ENCODE measurements at places on chromosomes 3 and 15.

DNA sequence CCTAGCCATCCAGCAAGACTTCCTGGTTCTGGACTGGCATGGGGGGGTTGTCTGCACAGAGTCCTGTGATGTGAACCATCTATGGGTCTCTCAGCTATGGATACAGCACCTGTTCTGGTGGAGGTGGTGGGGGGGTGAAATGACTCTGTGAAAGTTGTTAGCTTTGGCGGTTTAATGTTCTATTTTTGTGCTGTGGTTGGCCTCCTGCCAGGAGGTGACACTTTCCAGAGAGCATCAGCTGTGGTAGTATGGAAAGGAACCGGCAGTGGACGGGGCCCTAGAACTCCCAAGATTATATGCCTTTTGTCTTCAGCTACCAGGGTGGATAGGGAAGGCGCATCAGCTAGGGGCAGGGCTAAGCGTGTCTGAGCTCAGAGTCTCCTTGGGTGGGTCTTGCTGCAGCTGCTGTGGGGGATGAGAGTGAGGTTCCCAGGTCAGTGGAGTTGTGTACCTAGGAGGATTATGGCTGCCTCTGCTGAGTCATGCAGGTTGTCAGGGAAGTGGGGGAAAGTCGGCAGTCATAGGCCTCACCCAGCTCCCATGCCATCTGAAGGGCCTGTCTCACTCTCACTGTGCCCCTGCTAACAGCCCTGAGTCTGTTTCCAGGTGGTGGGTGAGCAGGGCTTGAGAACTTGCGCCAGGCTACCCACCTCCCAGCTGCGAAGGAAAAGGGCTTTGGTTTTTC, 7.1 kb upstream of the LARS2 start:
- no peak for DNase-seq

- DNase-seq = no peak
Measured at GRCh38 chr3:95351158-95351557, 1288.3 kb downstream of the NSUN3 start.

GRCh38 chr3:98440283-98440682, 22.7 kb upstream of the OR5K1 start:
- DNase-seq = no peak

GRCh38 chr15:94723801-94724200, 492.4 kb downstream of the MCTP2 start:
- DNase-seq = no peak

GRCh38 chr15:57532731-57533447, 58.8 kb upstream of the MYZAP start:
- DNase-seq = no peak

Measured in activated T-cell treated with anti-CD3 and anti-CD28 coated beads, Interleukin-2, amount 50 U/mL, for 24 hours (primary cell).